Stimulated activated CD8-positive, alpha-beta memory T cell treated with anti-CD3 and anti-CD28 coated beads, Interleukin-15, amount 100 ng/mL, for 4 hours (primary cell): ENCODE measurements at places on chromosomes 4 and X.

DNA sequence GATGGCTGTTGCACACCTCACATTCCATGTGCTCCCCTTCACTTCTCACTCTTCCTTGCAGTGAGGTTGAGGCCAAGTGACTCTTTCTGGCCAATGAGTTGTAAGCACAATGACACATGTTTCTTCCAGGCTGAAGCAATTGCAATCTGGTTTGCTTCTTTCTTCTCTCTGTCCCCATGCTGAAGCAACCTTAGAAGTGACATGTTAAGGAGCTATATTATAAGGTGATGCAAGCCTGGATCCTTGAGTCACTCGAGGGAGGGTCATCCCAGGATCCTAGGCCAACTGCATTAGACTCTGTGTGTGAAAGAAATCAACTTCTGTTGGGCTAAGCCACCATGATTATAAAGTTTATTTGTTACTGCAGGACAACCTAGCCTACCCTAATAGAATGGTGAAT, 45.5 kb upstream of the HS3ST1 start:
- no peak for DNase-seq

DNA sequence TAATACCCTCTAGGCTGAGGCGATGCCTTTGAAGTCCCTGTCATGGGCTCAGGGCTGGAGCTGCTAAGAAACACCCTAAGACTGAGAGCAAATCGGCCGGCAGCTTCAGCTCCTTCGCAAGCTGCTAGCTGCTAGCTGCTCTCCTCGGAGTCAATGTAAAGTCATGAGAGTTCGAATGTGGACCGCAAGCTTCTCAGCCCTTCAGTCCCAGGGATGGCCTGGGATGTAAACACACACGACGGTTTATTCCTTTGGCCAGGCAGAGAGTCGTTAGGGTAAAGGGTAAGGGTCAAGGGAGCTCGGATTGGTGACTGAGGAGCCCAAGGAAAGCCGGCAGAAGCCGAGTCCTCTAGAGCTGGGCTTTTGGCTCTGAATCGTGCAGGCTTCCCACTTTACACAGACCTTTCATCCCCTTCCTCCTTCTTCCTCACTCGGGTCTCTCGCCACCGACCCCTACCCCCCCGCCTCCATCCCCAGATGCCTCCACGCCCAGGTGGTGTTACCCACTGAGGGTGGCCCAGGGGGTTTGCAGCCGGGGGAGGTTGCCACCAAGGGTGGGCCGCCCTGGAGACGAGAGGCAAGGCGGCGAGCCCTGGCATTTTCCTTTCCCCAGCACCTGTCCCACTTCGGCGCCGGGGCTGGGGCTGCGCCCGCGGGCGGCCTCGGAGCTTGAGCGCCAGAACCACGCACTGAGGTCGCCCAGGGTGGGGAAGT, 3.1 kb upstream of the BCORL1 start:
- no peak for DNase-seq

DNA sequence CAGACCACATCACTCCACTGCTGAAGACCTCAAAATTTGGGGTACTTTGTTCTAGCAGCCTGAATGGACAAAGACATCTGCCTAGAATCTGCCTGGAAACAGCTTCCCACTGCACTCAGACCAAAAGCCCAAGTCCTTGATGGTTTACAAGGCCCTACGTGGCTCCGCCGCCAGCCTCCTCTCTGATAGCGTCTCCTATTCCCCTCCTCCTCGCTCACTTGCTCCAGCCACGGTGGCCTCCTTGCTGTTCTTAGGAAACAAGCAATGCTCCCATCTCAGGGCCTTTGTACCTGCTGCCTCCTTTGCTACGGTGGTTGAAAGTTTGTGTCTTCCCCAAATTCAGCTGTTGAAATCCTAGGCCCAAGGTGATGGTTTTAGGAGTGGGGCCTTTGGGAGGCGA, 34.7 kb upstream of the SORCS2 start:
- DNase-seq: no peak

DNA sequence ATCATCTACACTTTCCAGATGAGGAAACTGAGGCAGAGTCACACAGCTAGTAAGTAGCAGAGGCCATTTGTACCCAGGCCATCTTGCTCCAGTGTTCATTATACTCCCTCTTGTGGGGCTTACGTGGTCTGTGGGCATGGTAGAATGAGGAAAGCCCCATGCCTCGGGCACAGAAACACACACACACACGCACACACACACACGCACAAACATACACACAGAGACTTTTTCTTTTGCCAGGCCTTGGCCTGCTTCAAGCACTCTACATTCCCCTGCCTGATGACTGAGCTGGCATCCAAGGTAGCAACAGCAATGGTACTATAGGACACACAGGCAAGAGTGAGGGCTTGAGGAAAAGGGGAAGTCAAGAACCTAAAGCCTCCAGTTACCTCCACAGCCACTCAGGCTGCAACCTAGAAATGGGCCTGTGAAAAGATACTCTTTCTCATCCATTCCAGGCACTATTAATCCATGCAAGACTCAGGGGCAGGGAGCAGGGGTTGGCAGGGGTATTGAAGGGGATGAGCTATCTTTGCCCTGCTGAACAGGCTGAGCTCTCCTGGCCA, 43.6 kb downstream of the STARD8 start:
- DNase-seq: no peak

- no peak for DNase-seq
Observed at GRCh38 chrX:11386001-11386523, 92.8 kb downstream of the AMELX start.

DNA sequence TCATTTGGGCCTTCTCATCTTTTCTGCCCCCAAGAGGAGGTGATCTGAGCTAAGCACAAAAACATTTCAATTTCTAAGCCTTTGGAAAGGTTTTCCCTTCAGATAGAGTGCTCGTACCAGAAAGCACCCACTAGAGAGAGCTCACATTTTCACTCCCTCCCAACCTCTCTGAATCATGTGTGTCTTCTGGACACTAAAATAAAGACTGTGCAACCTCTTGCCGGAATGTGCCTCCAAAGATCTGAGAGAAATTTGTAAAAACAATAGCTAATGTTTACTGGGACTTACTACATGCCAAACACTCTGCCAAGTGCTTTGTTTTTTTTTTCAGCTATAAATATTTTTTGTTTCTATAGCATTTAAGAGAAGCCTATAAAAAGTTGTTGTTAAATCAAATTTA, 120.6 kb upstream of the LNX1 start:
- DNase-seq: no peak
